ENCODE measurements at places on chromosomes 5 and 9.

GRCh38 chr5:117881426-117882230 lies 1106.7 kb downstream of the DTWD2 start:
- no peak for DNase-seq

- no peak for DNase-seq
These were observed 281.9 kb downstream of the TENT4A start for GRCh38 chr5:6995115-6995514.

GRCh38 chr5:8234179-8234770 lies 365.3 kb downstream of the MTRR start:
- DNase-seq: no peak

- no peak for DNase-seq
These were observed 156.4 kb upstream of the RASEF start for GRCh38 chr9:83219154-83219923.

DNA sequence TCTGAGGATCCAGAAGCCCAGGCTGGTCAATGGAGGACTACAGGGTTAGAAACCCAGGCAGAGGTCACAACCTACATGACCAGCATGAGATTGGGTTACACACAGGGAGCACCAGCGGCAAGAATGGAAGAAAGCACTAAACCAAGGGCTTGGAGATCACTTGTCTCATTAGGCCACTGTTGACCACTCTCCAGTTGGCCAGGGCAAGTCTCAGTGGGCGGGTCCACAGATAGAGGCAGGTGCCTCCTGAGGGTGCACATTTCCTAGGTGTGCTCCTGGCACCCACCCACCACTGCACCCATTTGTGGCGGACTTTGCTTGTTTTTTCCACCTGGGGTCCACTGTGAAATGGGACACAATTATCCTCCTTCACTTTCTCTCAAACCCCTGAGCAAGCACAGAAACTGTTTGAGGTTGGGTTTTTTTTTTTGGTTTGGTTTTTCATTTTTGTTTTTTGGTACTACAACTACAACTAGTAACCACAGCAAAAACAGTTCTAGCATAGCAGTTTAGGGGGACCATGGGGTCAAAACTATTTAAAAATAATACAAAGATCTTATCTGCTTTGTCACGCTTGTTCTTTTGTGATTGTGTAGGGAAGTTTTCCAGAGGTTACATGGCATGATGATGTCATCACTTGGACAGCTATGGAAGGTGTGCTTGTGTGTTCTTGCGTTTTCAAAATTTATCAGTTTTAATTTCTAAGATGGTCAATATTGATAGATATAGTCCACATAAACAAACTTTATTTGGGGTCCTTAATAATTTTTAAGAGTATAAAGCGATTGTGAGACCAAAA lies 6.1 kb downstream of the NPR2 start:
- no peak for DNase-seq

GRCh38 chr5:39475881-39476842 lies 51.4 kb upstream of the DAB2 start:
- no peak for DNase-seq

- DNase-seq: no peak
These were observed 26.0 kb upstream of the C9orf72 start for GRCh38 chr9:27599102-27599869.

DNA sequence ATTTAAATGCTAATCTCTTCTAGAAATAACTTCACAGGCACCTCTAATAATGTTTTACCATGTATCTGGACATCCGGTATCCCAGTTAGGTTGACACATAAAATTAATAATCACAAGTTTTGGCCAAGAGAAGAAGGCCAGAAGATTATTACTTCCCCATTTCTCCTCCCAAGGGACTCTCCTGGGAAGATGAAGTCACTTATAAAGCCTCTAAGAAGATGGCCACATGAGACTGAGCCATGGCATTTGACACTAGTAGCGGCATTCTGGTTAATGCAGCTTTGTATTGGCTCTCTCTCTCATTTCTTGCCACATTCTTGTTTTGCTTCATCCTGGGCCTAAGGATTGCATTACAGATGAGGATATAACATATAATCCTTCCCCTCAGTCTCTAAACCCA lies 34.5 kb upstream of the RASA1 start:
- DNase-seq: no peak

DNA sequence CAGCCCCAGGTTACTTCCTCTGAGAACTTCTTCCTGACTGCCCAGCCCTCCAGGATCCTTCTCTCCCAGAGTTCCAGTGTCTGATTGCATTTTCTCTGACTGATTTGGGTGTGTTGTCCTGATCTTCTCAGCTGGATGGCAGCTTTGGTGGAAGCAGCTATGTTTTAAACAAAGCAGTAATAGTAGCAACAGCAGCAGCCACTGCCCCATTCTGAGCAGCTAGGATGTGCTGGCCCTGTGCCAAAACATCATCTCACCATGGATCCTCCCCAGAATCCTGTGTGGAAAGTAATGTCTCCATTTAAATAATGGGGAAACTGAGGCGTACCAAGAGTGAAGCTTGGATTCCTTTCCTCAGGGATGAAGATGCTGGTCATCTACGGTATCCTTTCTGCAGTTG lies 46.4 kb upstream of the PSD2 start:
- no peak for DNase-seq

DNA sequence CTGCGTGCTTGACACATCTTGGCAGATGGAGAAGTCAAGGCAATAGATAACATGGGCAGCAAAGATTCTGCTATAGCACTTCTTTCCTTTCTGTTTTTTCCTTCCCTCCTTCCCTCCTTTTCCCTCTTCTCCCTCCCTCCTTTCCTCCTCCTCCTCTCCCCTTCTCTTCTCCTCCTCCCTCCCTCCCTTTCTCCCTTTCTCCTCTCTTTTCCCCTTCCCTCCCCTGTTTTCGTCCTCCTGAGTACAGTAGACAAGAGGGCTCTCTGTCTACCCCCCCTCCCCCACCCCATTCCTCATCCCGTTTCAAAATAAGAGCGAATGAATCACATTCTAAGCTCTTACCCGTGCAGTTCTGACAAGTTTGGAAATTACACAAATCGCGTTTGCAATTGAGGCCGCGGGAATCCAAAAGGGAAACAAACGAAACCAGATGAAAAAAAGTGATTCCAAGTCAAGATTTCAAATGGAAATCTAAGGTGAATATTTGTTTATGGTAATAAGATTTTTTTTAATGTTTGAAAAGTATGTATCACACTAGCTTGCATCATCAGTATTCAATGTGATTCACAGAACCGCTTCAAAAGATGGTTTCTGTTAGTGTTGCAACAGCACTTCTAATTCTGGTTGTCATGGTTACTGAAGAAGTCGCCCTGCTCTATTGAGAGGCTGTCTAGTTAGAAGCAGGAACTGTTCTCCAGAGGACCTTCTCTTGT lies 1.3 kb downstream of the NIM1K start:
- DNase-seq: peak; percentile 33

GRCh38 chr5:127577458-127577857 lies 60.0 kb downstream of the PRRC1 start:
- no peak for DNase-seq

- no peak for DNase-seq
These were observed 18.7 kb downstream of the KCNIP1 start for GRCh38 chr5:170522211-170523141.

DNA sequence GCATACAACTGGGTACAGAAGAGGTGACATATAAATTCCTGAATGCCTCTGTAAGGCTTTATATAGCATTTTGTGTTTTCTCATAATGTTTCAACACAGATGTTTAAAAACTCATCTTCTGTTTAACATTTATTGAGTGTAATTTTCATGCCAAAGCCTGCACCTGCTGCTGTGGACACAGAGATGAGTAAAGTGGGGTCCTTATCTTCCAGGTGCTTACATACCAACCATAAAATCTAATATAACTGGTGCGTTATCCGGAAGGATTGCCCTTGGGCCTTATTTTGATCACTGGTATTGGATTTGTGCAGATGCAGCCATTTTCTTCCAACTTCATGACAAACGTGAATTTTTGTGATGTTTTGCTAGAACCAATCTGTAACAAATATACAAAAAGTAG lies 222.3 kb downstream of the DMRT2 start:
- DNase-seq: no peak

All from CD4-positive, alpha-beta T cell treated with Interleukin-6 for 4 hours (primary cell).